Left colon (tissue), 2 donors: ENCODE measurements at places on chromosomes 5 and 9.

- no peak for DNase-seq
Measured at GRCh38 chr5:137945825-137946224, 56.6 kb downstream of the PKD2L2 start.

DNA sequence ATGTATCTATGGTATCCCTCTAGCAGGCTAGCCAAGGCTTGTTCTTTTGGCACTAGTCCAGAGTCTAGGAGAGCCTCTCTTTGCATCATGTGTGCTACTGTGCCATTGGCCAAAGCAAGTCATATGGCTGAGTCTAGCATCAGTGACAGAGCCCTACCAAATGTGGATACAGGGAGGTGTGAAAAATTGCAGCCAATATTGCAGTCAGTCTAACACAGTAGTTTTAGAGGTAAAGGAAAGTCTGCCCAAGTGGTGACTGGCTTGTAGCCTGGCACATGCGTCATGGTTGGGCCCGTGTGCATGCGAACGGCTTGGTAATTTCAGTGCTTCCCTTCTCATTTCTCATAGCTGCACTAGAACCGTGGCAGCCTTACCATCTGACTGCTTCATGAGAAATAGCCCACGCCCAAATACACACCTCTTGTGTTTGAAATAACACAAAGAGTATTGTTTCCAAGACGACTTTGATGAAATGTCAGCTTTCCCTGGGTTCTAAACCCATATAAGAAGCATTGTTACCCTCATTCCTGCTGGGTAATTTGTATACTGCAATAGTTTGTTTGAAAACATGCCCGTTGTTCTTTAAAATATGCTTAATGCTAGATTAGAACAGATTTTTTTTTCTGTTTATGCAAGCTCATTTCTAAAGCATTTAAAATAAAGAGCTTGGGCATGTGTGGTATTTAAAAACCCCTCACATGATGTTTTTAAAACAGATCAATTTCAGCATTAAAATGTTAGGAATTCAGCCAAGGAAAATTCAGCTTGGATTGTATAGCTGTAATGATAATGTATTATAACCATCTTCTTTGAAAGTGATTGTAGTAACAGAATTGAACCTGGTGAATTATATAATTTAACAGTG lies 113.2 kb downstream of the TLE4 start:
- DNase-seq: no peak

GRCh38 chr5:81417052-81417451 lies 23.1 kb upstream of the ACOT12 start:
- no peak for DNase-seq

DNA sequence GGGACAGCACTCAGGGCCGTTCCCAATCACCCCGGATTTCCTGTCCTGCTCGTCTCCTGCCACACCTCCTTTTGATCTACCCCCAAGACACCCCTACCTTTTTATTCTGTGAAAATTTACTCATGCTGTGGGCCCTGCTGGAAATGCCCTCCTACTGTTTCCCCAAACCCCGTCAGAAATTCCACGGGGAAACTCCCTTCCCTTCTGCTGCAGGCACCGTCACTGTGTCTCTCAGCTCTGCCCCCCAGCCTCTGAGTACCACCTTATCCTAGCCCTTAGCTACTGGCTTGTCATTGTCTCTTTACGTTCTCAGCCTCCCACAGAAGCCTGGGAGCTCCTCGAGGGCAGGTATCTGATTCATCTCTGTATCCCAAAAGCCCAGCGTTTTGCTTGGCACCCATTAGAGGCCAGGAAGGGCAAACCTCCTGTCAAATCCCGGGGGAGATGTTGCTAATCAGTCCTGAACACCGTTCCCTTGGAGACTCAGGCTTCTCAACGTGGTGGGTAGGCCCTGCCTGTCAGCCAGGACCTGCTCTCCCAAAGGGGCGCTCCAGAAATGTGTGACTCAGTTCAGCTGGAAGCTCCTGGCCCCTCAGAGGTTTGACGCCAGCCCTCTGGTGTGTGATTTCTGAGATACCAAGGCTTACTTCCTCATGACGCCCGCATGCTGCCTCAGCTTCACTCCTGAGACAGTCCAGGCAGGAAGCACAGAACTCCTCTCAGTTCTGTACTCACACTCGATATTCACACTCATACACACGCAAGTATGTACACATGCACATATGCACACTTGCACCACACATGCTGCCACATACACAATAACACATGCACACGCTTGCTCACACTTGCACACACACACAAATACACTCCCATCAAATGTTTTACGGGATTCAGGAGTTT lies 50.7 kb upstream of the GRHPR start:
- no peak for DNase-seq

- DNase-seq: no peak
Measured at GRCh38 chr5:146832985-146833732, 45.4 kb downstream of the PPP2R2B start.

GRCh38 chr9:129557192-129558036 lies 63.5 kb downstream of the C9orf50 start:
- DNase-seq: no peak

DNA sequence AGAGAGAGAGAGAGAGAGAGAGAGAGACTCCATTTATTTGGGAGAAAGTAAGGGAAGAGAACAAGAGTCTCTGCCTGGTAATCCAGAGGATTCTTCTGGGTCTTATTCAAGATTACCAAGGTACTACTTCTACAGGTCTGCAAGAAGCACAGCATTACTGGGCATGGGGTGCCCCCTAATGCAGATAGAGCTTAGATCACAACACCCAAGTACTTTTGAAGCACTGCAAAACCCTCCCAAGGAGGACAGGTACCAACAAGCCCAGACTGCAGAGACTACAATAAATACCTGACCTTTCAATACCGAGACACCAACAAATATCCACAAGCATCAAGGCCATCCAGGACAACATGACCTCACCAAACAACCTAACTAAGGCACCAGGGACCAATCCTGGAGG lies 94.7 kb upstream of the PHF24 start:
- no peak for DNase-seq

GRCh38 chr9:21688108-21689102 lies 114.0 kb upstream of the MTAP start:
- no peak for DNase-seq

DNA sequence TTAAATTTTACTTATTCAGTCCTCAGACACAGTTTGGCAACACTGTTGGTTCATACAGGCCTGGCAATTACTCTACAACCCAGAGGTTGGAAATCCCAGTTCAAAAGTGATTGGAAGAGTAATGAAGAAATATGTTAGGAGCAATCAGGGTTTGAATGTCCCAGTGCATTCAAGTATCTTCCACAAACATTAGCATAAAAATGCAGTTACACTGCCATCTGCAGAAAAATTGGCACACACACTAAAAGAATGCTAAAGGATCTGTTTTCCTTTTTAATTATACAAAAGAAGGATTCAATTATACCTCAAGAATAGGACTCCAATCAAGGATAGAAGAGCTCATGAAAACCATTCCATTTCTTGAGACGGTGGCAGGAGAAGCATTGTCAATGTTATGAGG lies 130.2 kb downstream of the DNAH5 start:
- DNase-seq: no peak

DNA sequence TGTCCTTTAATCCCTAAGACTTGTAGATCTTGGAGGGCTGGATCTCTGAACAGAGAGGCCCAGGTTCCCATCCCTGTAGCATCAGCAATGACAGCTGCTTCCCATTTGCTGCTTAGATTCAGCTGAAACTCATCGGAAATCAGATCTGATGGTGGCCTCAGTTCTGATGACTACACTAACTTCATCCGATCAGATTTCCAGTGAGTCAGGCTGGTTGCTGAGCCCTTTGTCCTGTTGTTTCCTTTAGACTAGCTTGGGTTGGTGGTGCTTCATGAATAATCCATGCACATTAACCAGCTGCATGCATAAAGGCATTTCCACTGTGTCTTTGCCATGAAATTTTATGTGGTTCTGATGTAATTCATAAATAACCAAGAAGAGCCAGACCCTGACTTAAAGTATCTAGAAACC lies 195.2 kb upstream of the TUT7 start:
- DNase-seq: no peak

DNA sequence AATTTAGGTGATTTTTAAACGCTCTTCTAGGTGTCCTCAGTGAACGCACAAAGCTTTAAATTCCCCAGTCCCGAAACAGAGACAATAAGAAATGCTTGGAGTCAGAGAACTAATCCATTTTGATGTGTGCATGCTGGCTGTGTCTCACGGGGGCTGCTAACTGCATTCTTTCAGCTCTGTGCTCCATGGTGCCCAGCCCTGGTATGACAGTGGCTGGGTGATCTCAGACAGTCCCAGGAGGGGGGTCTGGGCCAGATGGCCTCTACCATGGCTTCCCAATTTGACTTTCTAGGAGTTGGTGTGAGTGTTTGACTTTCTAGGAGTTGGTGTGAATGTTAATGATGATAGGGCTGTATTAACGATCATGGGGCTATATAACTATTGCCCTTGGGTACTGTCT lies 12.1 kb downstream of the OLFM1 start:
- DNase-seq: no peak

DNA sequence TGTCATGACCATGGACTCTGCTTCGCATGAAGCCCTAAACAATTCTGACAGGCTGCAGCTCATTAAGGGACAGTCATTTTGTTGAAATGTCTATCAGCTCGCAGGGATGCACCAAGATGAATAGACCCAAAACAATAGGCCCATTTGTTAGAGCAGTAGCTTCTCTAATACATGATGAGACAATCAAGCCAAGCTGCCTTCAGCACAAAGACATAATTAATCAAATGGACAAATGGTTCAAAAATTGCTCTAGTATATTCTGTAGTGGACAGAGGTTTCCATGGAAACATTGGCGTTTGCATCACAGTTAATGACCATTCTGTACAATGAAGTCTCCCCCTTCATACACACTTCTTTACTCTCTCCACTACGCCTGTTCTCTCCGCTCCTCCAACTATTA lies 274.6 kb downstream of the ANXA1 start:
- DNase-seq: no peak

DNA sequence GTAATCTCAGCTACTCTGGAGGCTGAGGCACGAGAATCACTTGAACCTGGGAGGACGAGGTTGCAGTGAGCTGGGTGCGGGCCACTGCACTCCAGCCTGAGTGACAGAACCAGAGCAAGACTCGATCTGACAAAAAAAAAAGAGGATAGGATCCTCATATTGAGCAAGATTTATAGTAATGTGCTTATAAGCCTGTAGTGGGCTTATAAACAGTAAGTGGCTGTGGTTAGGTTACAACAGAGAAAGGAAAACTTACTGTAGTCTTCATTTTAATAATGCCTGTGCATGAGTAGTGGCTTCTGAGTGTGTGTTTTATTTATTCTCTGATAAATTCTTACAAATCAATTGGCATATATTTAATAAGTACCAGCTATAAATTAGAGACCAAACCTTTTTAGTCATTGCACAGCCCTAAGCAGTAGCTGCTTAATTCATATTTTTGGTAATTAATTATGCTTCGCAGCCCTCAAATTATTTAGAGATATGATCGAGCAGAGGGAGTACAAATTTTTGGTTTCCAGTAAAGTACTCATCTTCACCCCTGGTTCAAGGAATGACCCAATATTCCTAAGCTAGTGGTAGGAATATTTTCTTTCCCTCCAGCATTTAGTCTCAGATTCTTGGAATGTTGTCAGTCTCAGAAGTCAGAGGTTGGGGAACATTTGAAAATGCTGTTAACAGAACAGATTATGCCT lies 73.8 kb upstream of the KLF9 start:
- no peak for DNase-seq

GRCh38 chr5:144812763-144813162 lies 642.1 kb downstream of the KCTD16 start:
- no peak for DNase-seq
